CD4-positive, alpha-beta T cell treated with Interleukin-10 for 1 hour (primary cell): ENCODE measurements at places on chromosomes 12 and 14.

DNA sequence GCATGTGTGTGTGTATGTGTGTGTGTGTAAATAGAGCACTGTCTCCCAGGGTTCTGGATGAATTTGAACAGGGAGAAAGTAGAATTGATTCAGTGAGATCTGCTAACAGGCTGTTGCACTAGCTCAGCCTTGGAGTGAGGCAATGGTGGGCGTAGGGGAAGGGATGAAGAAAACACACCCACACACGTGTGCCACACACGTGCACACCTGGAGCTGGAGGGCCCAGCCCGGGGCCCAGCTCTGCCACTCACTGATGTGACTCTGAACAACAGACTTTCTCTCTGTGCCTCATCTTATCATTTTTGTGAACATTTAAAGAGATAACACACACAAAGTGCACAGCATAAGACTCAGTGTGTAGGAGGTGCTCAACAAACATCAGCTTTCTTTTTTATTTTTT is 4.2 kb downstream of the ACACB start:
- no peak for DNase-seq

DNA sequence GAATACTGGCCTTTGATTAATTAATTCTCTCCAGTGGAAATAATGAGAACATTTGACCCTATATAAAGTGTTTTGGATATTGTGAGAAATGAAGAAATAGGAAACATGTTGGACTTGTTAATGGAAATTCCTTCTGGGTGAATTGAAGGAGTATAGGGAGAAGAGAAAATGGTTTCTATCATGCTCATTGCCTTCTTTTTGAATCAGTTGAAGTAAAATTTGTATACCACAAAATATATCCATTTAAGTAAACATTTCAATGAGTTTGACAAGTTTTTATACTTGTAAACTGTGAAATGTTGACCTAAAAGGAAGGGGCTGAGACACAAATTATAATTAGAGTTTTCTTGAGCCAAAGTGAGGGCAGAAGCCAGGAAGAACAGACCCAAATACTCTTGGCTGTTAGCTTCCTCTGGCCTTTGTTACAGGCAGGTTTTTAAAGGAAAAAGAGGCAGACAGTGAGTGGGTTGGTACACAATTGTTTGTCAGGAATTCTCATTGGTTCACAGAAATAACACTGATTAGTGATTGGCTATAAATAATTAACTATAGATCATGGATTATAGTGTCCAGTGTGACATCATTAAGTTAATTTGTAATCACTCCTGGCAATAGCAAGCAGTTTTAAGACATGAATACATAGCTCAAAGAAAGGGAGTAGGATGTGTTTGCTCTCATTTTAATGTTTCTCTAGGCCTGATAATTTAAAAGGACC is 826 bp downstream of the ZNF705A start:
- no peak for DNase-seq

DNA sequence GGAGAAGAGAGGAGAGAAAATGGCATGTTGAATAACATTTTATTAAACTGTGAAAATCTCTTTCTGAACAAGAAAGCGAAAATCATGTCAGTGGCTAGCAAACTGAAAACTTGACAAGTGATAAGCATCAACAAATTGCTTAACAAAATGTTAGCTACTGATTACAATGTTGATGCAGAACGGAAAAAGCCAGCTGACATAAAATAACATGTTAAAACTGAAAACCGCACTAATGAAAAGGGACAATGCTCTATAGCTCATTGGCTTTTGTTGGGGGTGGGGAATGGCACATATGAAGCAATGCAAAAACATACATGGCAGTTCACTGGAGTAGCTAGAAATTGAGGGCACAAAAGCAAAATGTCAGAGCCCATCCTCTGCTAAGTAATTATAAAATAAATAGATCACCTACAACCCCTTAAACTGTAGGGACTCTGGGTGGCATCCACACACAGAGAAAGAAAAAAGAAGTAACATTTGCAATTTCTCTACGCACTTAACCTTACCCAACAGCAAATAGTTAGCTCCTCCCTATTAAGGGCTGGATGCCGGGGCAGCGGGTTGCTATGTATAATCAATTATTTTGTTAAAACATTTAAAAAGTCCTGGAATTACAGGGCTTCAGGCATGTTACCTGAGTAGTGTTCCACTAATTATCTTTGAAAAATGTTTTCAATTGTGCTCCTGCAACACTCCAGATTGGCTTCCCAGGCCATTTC is 129.2 kb upstream of the USP15 start:
- no peak for DNase-seq

DNA sequence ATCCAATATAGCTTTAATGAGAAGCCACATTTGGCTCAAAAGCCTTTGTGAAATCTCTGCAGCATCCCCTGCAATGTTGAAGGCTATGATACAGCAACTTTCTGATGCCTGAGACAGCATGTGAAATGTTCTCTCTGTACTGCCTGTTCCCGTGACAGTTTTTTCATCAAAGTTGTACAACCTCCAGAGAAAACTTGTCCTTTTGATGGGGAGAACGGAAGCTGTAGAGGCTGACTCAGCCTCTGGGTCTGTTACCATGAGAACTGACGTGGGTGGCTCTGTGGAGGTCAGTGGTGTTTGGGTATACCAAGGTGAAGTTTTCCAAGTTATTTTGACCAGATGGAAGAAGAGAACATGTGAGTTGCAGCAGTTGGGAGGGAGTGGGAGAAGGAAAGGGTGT is 17.0 kb downstream of the SLC4A8 start:
- no peak for DNase-seq

DNA sequence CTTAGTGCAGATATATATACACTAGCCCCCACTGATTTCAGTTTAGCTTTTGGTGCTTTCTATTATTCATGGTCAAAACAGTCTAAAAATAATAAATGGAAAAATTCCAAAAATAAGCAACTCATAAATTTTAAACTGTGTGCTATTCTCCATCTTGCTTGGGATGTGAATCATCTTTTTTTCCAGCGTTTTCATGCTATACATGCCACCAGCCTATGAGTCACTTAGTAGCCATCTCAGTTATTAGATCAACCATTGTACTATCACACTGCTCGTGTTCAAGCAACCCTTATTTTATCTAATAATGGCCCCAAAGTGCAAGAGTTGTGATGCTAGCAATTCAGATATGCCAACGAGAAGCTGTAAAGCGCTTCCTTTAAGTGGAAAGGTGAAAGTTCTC is 73.9 kb upstream of the KRR1 start:
- DNase-seq = no peak

DNA sequence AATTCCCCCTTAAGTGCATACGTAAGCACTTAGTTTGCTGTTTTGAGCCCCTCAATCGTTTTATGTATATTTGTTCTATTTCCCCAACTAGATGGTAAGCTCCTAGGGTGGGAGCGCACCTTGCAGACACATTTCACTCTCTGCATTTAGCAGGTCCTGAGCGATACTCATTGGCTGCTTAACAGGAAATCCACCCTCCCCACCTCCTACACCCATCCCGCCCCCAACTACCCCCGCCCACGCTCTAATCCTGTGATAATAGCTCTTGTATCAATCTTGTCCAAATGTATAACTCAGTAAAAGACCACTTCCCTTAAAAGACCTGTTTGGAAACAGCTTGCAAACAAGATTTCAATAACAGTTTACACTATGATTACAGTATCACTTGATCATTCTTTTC is 8.1 kb downstream of the LPAR5 start:
- peak; percentile 64 for DNase-seq

- DNase-seq = no peak
These were observed 9.3 kb downstream of the CD163L1 start for GRCh38 chr12:7434670-7435069.

GRCh38 chr12:72141381-72141780 is 130.8 kb upstream of the TRHDE start:
- DNase-seq = no peak

DNA sequence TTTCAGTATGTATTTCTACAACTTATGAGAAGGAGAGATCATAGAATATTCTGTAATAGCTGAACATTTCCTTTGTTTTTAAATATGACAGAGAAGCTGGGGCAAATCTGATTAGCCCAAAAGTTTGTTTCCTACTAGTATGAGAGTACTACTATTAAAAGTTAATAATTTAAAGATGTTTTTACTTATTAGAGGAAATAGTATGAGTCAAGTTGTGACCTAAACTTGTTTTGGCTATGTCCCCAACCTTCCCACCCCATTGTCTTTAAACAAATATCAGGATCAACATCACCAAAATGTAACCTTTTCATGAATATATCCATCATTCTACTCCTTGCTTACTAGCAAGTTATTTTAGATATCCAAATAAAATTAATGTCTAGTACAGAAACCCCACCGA is 10.5 kb downstream of the GNPNAT1 start:
- no peak for DNase-seq

DNA sequence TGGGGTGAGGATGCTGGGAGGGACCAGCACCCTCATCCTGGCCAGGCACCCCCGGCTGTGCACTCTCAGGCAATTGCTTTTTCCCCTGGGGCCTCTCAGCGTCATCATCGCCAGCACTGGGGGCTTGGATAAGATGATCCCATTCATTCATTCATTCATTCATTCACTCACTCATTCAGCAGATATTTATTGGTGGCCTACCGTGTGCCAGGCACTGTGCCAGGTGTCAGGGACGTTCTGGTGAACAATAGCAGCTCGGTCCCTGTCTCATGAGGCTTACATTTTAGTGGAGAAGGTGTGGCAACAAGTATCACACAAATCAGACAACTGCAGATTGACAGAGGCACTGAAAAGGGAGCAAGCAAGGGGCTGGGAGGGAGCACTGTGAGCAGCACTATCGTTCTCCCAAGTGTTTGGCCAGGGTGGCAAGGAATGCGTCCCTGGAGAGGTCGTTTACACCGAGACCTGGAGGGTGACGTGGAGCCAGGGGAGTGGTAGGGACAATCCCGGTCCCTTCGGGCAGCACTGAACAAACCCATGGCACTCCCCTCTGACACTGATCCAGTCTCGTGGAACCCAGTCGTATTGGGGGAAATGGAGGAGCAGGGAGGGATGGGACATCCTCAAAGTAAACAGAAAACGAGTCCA is 124.1 kb downstream of the PAPOLA start:
- DNase-seq = no peak
